ENCODE measurements at places on chromosomes 5 and 9. TPM values are rescaled to one million over a fixed set of nuclear protein-coding genes. Genes with fewer than 3 reads are reported as not detected.

Gene TMEM174
- total RNA-seq, result not detected

Gene HMCN2
- total RNA-seq, result not detected

Gene FCN2
- not detected for total RNA-seq

Gene WWC1
- total RNA-seq, result 0.82 TPM

Gene PNPLA7
- total RNA-seq, result 5.6 TPM

Gene FGFR4
- total RNA-seq, result 1.9 TPM

Gene WDR31
- 0.99 TPM for total RNA-seq

Gene HACD4
- 16.6 TPM for total RNA-seq

GRCh38 chr9:2480255-2480837, 141.2 kb upstream of the VLDLR start:
- no peak for DNase-seq

DNA sequence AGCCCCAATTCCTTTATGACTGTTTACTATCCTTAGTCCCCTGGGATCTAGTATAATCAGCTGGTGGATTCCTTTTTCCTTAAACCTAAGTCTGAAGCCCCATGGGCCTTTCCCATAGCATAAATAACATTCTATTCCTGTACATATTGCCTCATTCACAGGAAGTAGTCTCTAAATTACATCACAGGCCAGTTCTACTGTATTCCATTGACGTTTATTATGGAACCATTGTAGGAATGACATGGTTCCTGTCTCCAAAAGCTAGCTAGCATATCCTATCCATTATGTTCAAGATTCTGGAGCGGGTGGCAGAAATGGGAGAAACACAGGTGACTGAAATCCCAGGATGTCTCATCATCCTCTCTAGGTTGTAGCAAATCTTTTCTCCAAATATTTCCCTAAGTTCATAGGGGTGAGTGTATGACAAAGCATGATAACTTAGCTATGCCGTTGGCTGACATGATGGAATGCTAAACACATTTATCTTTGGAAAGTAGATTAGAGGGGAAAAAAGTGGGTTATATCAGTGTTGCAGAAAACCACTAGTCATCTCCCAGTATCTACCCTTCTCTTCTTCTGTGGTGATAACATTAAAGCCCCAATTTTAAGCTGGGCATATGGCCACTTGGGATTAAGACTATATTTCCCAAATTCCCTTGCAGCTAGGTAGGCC, 140.1 kb downstream of the FGF1 start:
- DNase-seq, result no peak

DNA sequence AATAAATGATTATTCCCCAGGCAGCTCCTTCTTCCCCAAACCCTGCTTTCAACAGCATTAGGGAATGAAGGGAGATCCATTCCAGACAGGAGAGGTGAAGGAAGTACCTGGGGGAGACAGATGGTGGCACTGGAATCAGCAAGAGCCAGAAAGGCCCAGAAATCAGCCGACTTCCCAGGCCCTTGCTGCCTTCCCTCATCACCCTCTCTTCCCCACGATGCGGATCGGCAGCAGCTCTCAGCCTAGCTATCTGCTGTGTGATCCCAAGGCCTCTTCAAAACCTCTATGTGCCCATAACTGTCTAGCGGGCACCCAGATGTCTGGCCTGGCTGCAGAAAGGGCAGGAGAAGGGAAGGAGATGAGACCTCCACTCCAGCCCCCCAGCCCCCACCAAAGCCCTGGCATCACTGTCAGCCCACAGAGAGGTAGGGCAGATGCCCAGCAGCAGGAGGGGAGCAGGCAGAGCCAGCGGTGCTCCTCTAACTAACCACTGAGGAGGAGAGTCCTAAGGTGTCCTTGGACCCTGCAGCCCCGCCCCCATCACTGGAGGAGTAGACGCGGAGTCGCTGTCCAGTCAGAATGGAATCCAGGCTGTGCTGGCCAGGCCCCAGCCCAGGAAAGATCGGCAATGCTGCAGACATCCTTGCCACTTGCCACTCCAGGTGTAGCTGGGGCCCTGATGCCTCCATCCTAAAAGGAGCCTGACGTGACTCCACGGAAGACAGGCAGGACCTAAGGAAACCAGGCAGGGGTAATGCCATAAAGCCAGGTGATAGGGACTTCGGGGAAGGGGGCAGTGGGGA, 12.7 kb downstream of the CNTFR start:
- DNase-seq, result no peak

DNA sequence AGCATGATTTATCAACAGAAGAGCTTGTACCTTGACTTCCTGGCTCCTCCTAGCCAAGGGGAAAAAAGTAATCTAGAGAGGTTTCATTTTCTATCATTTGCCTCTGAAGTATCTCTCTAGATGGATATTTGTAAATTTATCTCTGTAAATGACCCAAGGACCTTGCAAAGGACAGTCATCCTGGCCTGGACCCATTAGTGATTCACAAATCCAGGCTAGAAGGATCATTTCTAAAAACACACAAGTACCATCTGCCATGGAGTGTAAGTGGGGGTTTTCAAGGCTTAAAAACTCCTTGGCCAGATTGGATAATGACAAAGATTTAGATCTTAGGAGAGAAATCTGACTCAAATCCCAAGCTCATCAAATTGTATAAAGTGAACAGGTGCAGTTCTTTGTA, 8.1 kb downstream of the TTC23L start:
- no peak for DNase-seq

GRCh38 chr9:69325409-69326212, 596 bp downstream of the ENTREP1 start:
- no peak for DNase-seq

GRCh38 chr5:37637165-37637845, 202.5 kb downstream of the GDNF start:
- no peak for DNase-seq

- no peak for DNase-seq
Observed at GRCh38 chr5:127418974-127419682, 98.3 kb upstream of the PRRC1 start.

DNA sequence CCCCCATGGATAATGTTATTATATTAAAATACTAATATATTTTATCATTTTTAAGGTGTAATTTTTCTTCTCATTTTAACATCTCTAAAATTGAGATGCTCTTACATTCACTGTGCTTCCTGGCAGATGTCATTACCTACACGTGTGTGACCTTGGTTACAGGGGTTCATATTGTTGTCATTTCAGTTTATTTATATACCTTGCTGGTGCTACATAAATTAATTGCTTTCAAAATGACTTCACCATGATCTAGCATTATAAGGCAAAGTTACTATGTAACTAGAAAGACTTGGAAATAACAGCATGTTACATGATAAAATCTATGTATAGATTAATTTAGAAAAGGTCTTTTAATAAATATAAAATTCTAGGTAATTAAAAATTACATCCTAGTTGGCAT, 60.9 kb downstream of the ARHGEF28 start:
- DNase-seq, result no peak

DNA sequence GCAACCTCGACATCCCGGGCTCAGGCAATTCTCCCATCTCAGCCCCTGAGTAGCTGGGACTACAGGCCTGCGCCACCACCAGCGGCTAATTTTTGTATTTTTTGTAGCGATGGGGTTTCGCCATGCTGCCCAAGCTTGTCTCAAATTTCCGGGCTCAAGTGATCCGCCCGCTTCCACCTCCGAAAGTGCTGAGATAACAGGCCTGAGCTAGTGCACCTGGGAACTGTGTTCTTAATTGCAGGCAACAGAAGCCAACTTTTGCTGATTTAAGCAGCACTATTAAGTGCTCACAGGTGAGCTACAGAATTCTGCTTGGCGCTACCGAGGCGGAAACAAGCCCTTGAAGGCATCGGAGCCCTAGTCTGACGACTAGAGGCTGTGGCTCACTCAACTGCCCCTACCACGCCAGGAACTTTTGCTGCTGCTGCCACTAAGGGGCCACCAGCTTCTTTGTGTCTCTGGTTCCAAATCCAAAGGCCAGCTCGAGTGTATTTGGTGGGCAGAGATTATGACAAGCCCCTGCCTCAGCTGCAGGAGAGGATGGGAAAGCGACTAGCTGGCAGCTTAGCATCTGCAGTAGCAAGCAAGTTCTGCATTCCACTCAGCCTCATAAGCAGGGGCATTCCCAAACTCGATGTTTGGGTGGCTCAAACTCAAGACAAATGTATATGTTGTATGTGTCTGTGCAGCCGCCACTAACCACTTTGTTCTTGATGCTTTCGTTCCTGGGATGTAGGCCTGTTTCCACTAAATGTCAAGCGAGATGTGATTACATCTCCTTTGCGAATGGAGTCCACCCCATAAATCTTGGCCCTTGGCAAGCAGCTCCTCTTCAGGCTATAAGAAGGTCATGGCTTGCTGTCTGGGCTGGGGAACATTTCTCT, 10.6 kb upstream of the HMCN2 start:
- no peak for DNase-seq

- no peak for DNase-seq
Observed at GRCh38 chr9:113309204-113309813, 6.1 kb upstream of the RNF183 start.

DNA sequence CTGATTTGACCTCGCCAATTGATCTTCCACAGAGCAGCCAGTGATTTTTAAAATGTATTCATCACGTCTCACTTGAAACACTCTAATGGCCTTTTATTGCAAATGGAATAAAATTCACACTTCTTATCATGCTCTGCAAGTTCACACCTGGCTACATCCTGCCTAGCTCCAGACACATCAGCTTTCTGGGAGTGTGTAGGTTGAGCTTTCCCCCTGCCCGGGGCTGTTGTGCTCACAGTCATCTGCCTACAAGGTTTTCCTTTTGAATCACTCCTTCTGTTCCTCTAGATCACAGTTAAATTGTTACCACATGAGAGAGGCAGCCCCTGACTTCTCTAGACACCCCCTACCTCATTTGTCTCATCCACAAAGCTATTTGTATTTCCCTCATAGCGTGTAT, 674.5 kb downstream of the PRELID2 start:
- no peak for DNase-seq

DNA sequence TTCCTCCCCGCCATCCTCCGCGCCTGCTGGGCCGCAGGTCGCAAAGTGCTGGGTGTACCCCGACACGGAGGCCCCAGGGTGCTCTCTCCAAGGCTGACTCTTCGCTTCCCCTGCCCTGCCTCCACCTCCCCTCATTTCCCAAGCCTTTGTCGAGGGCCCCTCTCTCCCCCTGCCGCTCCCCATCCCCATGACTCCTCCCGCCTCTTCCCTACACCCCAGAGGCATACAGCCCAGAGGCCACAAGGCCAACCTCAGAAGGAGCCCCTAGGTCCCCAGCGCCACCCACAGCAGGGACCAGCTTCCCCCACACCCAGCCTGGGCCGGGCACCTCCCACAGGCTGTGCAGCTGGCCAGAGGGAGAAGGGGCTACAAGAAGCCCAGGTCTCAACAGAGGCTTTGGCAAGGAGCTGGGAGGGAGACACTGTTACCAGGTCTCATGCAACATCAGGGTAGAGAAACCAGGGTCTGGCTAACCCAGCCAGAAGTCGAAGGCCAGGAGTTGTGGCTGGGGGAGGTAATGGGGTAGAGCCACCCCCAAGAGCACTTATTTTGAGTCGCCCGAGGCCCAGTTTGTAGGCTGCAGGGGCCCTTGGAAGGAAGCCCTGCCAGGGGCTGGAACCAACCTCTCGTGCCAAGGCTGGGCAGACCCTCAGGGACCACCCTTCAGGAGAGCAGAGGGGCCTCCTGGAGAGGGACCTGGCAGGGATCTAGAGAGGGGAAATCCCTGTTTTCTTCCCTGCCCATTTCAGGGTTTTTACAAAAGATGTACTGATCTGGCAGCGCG, 24.5 kb upstream of the SARDH start:
- DNase-seq, result peak; percentile 18

GRCh38 chr5:135188233-135188914, 154.3 kb upstream of the PITX1 start:
- no peak for DNase-seq

GRCh38 chr9:131982671-131983239, 96.9 kb downstream of the MED27 start:
- no peak for DNase-seq

- DNase-seq, result no peak
Observed at GRCh38 chr5:144133050-144133633, 37.3 kb downstream of the YIPF5 start.

DNA sequence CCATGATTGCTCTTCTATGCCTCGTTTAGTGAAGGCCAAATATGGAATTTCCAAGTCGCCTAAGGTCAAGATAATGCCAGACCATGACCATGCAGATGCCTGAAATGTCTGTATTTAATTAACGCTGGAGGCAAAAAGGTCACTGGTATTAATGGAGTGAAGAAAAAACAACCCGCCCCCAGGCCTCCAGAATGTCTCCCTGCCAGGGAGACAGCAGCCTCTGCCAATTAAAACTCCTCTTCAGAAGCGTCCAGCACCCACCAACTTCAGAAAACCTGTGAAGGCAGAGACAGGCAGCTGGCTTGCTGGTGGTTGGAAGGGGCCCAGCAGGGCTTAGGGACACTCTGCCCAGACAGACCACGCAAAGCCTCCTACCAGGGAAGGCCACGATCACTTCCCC, 94.4 kb downstream of the VAV2 start:
- no peak for DNase-seq

All from activated naive CD8-positive, alpha-beta T cell treated with anti-CD3 and anti-CD28 coated beads, Interleukin-2, amount 10 ng/mL, durations not matched to agents 7 days and 5 days (primary cell).